Stimulated activated CD4-positive, alpha-beta T cell treated with anti-CD3 and anti-CD28 coated beads, TNF-alpha, amount 100 ng/mL, for 1 hour (primary cell): ENCODE measurements at places on chromosomes 11 and 22.

DNA sequence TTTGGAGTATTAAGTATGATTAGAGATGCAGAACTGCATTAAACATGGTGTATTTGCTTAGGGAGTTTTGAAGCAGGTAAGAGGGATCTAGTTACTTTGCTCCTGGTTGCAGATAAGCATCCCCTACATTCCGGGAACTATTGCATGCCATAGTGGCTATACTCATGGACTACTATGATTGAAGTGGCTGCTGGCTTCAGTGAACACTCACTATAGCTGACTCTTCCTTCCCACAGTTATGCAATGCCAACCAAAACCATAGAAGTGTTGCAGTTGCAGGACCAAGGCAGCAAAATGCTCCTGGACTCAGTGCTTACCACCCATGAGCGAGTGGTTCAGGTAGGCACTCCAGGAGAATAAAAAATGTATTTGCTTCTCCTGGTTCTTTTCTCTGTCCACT is 17.0 kb downstream of the COA4 start:
- no peak for DNase-seq

GRCh38 chr11:58776891-58777710 is 45.4 kb upstream of the GLYAT start:
- DNase-seq, result no peak

DNA sequence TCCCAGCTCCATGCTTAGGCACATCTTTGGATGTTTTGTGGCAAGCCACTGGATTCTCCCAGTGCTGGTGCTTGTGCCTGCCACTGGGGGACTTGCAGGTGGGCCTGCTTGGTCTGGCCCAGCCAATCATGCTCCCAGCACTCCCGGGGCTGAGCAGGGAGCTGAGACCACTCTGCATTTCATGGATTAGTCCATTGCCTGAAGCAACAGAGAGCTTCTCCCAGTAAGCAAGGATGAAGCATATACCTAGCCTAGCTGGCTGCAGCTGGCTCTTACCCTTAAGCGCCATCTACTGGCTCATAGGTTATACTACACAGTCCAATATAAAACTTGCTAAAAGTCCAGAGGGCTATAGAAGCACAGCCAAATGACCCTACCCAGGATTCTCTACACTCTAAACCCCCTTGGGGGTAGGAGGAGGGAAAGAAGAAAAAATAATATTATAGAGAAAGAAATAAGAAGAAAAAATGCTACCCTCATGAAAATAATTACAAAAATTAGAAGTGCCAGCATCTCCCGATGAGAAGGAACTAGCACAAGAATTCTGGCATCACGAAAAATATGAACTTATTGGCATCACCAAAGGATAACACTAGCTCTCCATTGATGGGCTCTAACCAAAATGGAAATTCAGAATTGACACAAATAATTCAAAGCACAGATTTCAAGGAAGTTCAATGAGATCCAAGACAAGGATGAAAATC is 275.3 kb downstream of the C11orf87 start:
- no peak for DNase-seq

DNA sequence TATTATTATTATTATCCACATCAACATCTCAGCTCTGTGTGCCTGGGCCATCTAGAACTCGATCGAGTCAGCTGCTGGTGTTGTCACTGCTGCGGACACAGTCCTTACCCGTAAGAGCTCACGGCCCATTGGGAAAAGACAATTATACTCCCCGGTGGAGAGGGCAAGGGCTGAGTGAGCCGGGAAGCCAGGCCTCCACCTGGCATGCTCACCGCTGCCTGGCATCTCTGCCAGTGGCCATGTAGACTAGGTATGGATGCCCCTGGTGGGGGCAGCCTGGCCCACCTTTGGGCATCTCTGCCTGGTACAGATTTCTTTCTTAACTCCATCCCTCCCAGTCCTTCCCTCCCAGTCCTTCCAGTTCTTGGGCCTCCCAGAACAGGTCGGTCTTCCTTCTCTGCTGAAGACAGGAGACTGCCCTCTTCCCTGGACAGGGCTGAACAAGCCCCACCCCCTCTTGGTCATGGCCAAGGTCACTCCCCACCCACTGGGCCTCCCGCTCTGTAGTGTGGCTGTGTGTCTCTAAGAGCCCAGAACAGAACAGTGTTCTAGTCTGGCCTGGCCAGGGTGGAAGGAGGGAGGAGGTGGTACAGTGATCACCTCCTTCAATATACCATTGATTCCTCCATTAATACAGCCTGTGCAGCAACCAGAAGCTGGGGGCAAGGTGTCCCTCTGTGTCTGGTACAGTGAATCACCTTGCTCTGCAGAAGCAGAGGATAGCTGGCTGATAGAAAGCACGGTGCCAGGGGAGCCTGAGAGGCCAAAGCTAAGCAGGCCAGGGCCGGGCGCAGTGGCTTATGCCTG is 57.7 kb downstream of the FLRT1 start:
- no peak for DNase-seq

DNA sequence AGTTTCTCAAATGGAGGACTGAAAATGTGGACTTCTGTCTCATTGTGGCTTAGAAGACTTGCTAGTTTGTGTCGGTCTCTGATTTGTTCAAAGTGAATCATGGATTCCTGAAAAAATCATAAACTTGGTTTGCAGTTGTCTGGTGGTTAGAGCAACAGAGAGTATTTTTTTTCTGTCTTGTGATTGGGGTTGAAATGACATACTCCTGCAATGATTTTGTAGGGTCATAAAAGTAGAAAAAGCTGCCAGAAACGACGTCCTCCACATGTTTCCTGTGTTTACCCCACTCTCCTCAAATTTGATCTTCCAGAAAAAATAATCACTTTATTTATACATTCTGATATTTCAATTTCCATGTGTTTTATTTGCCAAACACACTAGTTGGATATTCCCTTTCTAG is 219.2 kb upstream of the PGR start:
- no peak for DNase-seq

DNA sequence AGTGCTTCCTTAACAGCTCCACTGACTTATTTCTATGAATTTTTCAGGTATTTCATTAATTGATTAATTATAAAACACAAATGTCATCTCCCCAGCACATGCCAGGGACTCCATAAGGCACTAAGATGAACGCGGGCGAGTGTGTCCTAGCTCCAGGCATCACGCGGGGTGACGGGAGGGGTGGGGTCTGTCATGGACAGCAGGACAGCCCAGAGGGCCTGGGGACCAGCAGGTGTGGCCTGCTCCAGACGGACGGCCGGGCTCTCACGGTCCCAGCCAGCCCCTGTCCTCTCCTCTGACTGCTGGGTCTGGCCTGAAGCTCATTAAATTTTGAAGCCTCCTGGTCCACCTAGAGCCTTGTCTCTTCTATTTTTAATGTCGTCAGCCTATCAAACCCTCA is 531.1 kb downstream of the BRD1 start:
- DNase-seq, result no peak

DNA sequence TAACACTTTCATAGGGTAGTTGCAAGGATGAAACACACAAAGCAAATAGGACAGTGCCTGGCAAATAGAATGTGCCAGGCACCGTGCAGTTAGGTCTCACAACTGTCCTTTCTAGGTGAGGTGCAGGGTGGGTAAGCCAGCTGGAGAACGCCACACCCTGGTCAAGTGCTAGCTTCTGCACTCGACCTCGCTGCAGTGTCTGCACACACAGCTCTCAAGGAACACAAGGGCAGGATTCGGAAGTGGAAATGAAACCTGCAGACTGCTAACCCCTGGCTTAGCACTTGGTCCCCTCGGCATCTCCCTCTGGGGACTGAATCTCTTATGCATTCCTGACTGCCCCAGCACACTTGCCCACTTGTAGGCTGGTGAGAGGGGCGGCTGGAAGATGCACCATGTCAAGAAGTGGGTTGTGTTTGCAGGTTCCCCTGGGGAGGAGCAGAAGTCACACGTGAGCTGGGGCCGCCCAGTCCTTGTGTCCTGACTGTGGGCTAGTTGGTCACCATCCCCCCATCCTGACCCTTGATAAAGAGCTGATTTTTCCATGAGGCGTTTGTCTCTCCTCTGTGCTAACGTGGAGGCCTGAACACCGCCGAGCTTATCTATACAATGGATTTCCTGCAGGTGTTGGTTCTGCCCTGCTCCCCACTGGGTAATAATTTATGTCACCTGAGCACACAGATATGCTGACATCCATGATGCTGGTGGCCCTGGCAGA is 89.0 kb downstream of the MICAL2 start:
- DNase-seq, result no peak

- no peak for DNase-seq
These were observed 11.7 kb downstream of the CRELD2 start for GRCh38 chr22:49929994-49930575.

DNA sequence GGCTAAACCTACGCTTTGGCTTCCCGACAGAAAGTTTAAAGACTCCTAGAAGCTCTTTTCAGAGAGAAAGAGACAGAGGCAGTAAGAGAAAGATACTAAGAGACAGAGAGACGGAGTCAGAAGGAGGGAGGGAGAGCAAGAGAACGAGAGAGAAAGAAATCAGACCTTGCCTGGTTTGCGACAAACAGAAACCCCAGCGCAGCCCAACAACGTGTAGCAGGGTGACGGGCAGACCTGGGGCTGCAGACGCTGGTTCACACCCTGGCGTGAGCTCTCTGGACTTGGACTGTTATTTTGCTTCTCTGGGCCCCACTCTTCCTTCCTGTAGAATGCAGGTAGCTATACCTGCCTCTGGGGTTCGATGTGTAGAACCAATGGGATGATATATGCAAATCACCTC is 244.4 kb upstream of the SYN3 start:
- no peak for DNase-seq

- DNase-seq, result no peak
These were observed 6.9 kb downstream of the RBFOX2 start for GRCh38 chr22:36021606-36022153.

- peak; percentile 39 for DNase-seq
These were observed 1.5 kb upstream of the WNT11 start for GRCh38 chr11:76207642-76208401.

DNA sequence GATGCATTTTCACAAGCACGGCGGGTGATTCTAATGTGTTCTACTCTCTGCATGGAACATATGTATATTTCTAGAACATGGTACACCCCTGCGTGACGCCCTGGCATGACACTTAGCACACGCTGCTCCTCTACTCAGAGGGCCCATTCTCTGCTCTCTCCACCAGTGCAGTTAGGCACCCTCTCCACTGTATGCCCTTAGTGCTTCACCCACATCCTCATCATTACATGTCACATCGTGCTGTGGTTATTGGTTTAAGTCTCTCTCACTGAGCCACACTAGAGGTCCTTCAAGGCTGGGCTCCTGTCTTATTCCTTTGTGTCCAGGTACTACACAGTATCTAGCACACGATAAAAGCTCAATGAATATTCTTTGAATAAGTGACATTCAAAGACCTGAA is 16.7 kb downstream of the TMPRSS13 start:
- DNase-seq, result no peak

- no peak for DNase-seq
These were observed 20.8 kb downstream of the CCDC90B start for GRCh38 chr11:83265331-83265730.
